ENCODE measurements at places on chromosomes 3 and 15.

DNA sequence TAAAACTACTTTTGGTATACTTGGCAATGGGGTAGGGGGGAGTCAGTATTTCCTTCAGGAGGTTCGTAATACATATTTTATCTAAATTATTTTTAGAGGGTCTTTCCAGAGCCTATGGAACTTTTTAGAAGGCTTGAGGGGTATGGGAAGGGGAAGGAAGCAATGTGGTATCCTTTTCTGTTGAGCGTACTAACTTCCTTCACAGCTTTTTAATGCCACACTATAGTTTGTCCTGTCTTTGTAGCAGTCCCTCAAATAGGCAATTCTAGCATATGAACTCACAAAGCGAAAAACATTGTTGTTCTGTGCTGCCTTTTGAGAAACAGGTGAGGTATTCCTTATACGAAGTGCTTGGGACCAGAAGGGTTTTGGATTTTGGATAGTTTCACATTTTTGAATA lies 22.3 kb upstream of the P2RY13 start:
- no peak for DNase-seq

DNA sequence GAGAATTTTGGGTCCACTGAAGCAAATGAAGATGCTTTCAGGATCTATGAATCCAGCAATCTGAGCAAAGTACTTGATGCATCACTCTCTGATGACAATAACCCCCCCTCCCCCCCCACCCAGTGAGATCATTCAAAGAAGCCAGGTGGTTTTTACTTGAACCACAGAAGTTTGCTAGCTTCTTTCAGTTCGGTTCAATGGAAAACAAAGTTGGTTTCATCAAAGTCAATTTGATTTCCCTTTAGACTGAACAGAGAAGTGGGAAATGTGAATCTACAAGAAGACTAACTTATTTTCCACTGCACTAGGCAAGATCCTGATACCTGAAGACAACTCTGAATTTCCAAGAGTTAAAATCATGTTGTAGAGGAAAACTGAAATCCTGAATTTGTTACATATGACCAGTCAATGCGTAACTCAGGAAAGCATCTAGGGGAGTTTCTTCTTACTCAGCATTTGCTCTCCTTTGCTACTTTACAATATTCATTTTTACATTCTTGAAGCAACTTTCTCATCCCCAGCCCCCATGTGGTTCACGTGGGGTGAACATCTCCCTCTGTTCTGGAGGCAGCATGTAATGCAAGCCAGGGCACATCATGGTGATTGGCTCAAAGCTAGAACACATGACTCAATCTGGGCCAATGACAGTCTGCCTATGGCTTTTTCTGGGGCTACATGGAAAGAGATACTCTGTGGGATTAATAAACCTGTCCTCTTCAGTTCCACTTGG lies 572.6 kb downstream of the FOXP1 start:
- DNase-seq, result peak; percentile 11

- no peak for DNase-seq
Observed at GRCh38 chr15:69853544-69853951, 244.2 kb downstream of the TLE3 start.

DNA sequence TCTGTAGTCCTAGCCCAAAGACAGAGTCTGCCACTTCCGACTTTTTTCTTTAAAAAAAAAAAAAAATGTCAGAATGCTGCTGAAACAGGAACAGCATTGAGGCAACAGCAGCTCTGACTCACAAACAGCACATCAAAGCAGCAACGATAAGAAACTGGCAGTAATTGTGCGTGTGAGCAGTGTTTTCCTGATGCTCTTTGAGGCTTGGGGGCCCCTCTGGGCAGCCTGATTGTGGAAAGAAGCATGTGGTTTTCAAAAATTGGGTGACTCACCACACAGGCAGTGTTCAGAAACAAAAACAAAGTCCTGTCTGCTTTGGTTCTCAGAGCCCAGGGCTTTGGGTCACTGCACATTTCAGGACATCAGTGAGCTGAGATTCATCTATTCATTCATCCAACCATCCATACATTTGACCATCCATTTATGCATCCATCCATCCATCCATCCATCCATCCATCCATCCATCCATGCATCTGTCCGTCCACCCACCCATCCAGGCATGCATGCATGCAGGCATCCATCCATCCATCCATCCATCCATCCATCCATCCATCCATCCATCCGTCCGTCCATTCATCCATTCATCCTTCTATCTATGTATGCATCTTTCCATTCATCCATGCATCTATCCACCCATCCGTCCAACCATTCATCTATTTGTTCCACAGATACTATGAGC lies 308.4 kb downstream of the RPLP1 start:
- DNase-seq, result peak; percentile 62

- no peak for DNase-seq
Observed at GRCh38 chr3:155871746-155872158, 1.3 kb downstream of the GMPS start.

DNA sequence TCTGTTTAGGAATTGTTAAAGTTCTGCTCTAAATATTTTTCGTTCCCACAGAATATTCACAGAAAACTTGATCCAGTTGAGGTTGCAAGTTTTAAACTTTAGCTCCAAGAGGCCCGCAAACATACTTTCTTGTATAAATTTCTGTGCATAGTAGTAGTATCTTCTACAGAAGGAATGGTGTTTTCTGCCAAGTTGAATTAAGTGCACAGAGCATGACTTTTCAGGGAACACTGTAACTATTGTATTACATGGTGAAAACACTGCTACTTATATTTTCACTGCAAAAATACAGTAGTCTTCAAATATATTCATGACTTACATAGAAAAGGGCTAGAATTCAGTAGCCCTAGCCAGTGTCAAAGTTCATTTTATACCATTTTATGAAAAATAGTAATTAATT lies 67.0 kb downstream of the SUCNR1 start:
- no peak for DNase-seq

DNA sequence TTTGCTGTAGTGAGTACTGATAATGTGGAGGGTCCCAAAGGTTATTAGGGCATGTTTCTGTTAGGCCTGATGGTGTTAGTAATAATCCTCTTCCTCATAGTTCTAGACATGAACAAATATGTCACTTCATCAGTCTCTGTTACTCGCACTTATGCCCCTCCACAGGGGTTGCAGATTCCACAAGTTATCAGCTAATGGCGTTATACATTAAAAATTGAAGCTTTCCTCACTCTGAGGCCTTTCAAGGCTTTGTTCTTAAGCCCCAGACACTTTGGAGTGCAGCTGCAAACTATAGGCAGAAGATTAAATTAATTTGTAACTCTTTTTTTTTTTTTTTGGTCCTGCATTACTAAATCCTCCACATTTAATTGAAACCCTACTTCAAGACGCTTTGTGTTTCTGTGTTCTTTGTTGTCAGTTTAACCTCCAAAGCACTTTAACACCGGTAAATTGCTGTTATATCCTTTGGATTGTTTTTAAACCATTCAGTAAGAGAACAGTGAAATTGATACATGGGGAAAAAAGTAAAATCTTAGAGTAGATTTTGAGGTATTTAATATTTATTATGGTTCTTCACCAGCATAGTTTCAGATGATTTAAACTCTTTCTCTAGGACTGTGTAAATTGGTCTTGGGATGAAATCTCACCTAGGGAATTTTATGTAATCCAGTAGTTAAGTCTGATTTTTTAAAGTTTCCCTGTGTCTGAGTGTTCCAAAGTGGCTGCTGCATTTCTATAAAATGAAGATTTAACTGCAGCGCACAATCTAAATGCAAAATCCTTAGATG lies 103.1 kb upstream of the SKOR1 start:
- DNase-seq, result no peak

DNA sequence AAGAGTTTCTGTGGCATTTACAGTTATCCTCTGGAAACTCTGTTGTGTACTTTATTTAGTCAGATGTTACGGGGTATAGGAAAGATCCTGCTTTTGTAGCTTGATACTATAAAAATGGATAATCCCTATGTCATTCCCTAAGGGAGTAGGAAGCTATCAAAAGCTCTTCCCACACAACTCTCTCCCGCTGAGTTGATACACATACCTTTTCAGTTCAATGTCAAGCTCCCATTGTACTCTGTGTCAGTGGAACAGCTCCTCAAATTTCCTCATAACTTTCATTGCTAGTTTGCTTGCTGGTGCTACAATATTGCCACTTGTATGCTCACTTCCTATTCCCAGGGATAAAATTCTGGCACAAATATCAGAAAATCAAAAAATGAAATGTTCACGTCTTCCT lies 893.3 kb upstream of the GBE1 start:
- no peak for DNase-seq

DNA sequence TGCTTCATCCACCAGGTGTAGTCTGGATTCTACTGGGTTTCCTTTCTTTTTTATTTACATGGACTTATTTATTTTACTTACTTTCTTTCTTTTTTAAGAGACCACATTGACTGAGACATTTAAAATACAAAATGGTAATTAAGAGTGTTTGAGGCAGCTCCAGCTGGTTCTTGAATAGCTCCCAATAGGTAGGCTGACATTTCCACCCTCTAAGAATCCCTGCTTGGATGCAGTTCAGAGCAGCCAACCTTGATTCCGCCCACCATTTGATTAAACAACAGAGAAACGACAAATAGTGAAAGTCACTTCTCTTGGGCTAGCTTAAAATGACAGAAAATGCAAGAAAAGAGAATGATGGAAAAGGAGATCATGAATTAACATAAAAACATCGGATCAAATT lies 270.5 kb downstream of the TUSC7 start:
- DNase-seq, result no peak

DNA sequence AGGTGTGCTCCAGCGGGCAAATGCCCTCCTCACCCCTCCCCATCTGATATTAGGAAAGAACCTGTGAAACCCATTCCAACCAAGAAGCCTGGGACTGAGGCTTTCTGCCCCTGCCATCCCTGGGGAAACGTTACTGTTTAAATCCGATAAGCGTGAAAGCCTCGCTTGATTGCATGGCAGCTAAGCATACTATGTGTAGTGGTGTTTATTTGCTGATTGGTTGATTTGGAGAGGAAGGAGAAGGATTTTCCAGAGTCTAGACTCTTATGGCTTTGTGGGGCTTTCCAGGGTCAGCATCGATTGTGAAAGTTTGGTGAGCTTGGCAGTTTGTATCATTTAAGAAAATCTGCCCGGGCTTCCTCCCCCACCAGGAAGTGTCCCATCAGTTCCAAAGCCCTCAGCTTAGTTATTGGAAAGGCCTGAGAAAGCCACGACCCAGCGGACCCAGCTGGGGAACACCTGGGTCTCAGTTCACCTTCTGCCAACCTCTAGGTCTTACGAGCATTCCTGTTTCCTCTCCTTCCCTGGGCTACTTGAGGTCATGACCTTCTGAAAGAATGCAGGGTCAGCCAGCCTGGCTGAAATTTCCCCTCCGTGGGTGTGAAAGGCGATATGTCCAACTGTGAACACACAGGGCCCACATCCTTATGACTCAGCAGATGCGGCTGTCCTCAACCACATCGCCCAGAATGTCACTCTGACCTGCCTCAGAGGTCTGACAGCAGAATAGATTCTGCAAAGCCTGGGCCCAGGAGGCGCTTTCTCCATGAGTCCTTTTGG lies 62.8 kb upstream of the HERC1 start:
- no peak for DNase-seq

DNA sequence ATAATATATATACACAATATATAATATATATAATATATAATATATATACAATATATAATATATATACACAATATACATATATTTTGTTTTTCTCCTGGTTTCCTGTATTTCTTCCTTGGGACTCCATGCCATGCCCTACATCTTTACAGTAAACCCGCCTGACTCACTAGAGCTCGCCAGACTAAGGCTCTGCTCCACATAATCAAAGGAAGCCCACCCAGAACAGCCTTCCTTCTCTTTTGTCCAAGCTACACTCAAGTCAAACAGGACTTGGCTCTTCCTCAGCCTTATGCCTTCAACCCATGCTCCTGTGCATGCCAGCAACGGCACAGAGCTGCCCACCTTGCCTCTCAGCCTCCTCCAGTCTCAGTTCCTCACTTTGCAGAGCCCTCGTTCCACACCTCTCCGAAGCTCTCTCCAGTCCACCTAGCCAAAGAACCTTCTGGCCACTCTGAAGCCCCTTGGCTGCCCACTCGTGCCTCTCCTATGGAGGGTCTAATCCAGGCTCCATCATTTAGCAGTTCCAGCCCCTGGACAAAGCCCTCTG lies 109.1 kb downstream of the RFTN1 start:
- DNase-seq, result peak; percentile 22

- no peak for DNase-seq
Observed at GRCh38 chr3:188001093-188001492, 152.9 kb upstream of the LPP start.

GRCh38 chr15:70084461-70084860 lies 13.3 kb downstream of the TLE3 start:
- DNase-seq, result no peak

GRCh38 chr15:78207110-78207458 lies 27.3 kb downstream of the ACSBG1 start:
- no peak for DNase-seq

GRCh38 chr15:59371458-59372351 lies 966 bp downstream of the MYO1E start:
- no peak for DNase-seq

- DNase-seq, result no peak
Observed at GRCh38 chr3:170778240-170779217, 91.5 kb downstream of the RPL22L1 start.

- DNase-seq, result peak; percentile 38
Observed at GRCh38 chr3:158771982-158772381, 29.9 kb upstream of the MFSD1 start.

DNA sequence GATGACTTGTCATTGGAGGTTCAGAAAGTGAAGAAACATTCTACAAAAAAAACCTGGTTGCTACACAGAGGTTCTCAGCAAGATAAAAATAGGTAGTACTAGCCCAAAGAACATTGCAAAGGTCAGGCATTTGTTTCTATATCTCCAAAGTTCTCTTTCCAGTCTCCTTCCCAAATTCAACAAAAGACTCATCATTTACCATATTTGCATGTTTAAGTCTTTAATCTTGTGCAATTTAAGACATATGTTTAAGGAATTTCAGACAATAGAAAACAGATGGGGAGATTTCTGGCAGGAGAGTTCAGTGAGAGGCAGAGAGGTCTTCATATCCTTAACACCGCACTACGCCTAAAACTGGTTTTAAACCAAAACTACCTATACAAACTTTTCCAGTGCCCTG lies 173.8 kb upstream of the THBS1 start:
- DNase-seq, result no peak

- no peak for DNase-seq
Observed at GRCh38 chr3:171840811-171841619, 2.1 kb upstream of the TMEM212 start.

DNA sequence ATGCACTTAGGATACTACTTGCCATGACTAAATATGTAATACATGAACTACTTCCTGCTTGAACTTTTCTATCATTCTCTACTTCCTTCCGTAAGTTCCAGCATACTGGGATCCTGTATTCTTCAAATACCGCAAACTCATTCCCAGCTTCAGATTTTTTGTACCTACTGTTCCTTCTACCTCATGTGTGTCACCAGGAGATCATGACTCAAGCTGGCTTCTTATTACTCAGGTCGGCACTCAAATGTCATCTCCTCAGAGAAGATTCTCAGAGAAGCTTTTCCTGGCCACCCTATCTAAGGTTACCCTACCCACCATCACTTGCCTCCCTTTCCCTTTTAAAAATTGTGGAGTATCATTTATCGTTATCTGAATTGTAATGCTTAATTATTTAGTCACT lies 66.7 kb downstream of the RFX7 start:
- no peak for DNase-seq

GRCh38 chr15:98699591-98700424 lies 51.5 kb downstream of the IGF1R start:
- no peak for DNase-seq
